ENCODE measurements at places on chromosomes 16 and 17.
A peak's percentile ranks its signal among the peaks of the same experiment; 100 is the strongest.

GRCh38 chr16:4511441-4512082, 27.0 kb downstream of the CDIP1 start:
- DNase-seq = no peak

DNA sequence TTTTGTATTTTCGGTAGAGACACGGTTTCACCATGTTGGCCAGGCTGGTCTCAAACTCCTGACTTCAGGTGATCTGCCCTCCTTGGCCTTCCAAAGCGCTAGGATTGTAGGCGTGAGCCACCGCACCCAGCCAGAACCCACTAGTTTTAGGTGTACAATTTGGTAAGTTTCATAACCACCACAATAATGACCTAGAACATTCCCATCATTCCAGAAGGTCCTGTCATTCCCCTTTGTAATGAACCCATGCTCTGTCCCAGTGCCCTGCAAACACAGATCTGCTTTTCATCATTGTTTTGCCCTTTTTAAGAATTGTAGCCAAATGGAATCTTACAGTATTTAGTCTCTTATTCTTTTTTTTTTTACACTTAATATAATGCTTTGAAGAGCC, 35.6 kb upstream of the IRF8 start:
- peak; percentile 0 for DNase-seq

DNA sequence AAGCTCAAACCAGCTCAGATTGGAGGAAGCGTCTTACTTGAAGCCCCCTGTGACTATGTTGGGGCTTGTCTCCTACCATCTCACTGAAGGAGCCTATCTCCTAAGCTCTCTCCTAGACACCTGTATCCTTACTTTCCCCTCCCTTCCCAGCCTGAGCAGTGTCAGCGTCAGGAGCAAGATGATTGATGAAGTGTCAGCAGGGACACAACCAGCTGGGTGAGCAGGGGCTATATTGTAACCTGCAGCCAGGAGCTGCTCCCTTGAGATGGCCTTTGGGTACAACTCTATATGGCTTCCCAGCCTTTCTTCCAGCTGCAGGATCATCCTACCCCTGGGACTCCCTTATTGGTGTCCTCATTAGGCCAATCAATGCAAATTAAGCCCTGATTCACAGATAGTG, 83.2 kb upstream of the HSBP1 start:
- no peak for DNase-seq

DNA sequence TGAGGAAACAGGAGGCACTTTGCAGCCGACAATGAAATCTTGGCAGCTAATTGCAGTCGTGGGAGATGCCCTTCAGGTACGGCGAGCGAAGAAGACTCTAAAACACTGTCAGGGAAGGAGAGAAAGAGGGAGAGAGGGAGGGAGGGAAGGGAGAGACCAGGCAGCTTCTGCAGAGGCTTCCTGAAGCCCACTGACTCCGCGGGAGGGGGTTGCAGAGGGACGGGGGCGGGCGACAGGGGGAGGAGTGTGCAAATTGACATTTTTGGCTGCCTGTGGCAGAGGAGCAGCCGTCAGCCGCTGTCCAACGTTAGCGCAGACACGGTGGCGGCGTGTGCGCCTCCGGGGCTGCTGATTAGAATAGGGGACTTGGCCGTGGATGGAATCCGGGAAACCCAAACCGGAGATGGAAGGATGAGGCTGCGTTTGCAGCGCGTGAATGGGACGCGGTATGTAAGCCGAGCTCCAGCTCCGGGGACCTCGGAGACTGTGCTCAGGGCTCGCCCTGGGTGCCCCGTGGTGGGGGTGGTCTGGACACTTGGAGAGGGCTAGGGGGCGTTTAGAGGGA, 849.1 kb upstream of the RBFOX1 start:
- no peak for DNase-seq

GRCh38 chr17:17783116-17783824, 53.5 kb downstream of the SREBF1 start:
- peak; percentile 40 for DNase-seq

GRCh38 chr17:4908711-4909496, 6.0 kb upstream of the CHRNE start:
- DNase-seq = peak; percentile 75

DNA sequence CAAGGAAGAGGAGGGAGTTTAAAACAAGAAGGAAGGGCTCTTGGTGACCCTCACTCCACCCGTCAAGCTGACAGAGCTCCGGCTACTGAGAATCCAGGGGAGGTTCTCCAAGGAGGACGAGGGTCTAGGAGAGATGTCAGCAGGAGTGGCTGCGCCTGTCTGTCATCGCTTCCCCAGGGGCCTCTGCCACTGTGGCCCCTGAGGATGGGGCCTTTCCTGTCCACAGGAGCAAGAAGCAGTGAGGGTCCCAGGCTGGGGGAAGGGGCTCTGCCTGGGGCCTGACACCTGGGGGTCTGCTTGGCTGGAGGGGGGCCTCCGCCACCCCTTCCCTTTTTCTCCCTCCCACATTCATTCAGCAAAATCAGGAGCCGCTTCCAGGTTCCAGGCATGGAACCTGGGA, 66.5 kb upstream of the TNRC6C start:
- DNase-seq = no peak

DNA sequence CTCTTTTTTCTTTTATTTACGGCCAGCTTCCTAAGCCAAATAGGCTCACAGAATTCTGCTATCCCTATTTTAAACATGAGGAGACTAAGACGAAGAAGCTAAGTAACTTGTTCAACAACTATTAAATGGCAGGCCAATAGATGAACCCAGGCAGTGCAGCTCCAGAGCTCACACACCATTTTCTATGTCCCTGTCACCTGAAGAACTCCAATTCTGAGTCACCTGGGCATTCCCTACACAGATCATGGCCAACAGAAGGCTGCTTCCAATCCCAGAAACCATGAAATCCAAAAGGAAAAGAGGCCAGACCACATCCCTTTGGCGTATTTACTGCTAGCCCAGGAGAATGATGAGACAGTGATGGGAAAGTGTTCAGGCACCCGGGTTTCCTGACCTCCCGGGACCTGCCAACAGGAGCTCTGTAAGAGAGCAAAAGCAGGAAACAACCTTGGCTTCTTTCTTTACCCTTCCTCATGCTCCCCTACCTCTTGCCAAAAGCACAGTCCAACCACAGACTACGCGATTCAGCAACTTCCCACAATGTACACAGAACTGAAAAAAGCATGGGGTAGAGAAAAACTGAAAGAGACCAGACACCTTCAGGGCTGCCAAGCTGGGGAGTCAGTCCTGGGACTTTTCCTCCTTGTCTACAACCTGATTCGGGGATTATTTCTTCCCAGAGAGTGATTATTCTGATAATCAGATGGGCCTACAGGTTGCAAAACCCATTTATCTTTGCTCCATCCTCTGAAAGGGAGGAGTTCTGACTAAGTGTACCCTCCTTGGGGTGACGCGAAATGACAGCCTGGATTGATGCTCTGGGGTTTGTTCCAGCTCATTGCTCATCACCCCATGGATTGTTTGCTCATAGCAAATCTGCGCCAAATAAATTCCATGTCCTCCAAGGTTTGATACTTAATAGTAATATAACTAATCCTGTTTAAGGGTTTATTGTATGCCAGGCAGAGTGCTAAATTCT, 47.8 kb upstream of the HAS3 start:
- no peak for DNase-seq

Measured in stimulated activated CD4-positive, alpha-beta T cell treated with anti-CD3 and anti-CD28 coated beads, Interleukin-4, amount 100 ng/mL, for 24 hours (primary cell).